AG09319 (cell line): ENCODE measurements at places on chromosomes 4 and X.

GRCh38 chrX:68840256-68840655, 11.4 kb downstream of the EFNB1 start:
- no peak for DNase-seq

- DNase-seq: no peak
Observed at GRCh38 chr4:7457201-7458065, 22.7 kb upstream of the PSAPL1 start.

DNA sequence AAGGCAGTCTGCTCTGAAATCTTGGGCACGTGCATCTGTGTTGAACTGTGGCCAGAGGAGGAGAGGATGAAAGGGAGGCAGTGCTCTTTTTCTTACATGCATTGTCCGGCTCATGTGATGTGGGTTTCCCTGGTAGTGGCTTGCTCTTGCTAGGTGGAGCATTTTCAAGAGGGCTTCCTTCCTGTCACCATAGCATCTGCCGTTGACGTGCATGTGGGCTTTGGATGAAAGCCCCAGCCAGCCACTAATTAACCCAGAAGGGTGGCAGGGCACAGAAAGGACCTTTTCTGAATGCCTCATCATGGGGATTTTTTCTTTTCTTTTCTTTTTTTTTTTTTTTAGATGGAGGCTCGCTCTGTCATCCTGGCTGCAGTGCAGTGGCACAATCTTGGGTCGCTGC, 121.3 kb downstream of the GPR143 start:
- no peak for DNase-seq

GRCh38 chr4:59484944-59485343, 1715.2 kb upstream of the ADGRL3 start:
- DNase-seq: no peak

DNA sequence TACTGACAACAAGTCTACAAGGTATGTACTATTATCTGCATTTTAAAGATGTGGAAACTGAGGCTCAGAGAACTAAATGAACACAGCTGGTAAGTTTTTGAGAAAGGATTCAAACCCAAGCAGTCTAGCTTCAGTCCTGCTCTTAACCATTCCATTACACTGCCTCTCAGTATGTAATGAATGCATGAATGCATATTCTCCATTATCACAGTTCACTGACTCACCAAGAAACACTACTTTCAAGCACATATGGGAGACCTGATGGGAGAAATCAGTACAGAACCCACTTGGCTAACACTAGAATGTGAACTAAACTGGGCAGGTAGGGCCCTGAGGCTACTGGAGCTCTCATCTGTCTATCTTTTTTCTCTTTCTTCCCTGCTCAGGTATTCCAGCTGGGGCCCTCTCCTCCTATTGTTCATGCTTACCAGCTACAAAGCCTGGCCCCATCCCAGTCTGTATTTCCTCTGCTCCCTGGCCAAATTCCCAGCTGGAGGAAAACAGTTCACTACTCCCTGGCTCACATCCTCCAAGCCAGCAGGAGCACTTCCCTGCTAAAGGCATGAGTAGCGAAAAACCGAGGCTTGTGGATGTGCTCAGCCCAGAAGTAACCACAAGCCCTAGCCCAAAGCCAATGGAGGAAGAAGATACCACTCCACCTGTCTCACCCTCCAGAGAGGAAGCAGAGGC, 178.2 kb upstream of the ARHGEF9 start:
- no peak for DNase-seq

DNA sequence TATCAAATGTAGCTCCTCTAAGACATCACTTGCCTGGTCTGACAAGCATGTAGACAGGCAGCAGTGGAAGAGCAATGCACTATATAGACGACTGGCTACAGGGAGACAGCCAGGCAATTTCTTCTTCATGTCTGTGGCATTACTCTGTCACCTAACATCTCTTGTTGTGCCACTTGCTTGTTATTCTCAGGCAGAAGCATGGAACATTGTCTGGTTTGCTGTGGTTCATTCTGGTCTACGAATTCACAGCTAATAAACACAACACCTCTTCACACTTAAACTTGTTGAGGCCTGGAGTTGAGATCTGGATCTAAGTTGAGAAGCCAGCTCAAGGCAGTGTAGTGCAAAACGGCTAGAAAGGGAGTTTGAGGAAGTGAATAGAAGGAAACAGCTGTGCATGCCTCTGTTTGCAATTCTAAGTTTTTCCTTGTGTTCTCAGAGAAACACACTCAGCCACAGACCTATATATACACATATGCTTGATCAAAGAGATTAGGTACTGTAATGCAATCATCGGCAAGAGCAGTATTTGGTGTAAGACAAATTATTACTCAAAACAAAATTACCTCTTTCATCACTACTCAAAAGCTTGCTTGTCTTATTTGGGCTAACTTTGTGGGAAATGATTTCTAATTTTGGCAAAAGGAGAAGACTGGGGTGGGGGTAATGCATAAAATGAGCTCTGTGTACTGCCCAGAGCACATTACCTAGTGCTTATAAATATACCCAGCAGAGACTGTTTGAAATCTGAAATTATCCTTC, 243.8 kb downstream of the PPP3CA start:
- no peak for DNase-seq

DNA sequence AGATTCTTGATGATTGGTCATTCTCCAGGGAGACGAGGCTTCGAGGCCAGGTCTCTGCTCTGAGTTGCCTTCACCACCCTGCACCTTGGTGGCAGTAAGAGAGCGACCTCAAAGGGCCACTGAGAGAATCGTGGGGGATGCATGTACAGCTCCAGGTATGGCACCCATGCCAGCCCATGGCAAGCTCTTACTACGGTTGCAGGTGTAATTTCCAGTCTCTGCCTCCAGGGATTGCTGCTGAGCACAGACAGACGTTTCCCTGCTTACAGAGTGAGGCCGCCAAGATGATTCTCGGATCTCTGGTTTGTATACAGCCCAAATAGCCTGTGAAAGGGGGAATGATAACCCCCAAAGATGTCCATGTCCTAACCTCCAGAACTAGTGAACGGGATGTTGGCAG, 16.3 kb upstream of the DRD5 start:
- DNase-seq: no peak

- no peak for DNase-seq
Observed at GRCh38 chr4:135177321-135177720, 975.7 kb upstream of the PABPC4L start.

DNA sequence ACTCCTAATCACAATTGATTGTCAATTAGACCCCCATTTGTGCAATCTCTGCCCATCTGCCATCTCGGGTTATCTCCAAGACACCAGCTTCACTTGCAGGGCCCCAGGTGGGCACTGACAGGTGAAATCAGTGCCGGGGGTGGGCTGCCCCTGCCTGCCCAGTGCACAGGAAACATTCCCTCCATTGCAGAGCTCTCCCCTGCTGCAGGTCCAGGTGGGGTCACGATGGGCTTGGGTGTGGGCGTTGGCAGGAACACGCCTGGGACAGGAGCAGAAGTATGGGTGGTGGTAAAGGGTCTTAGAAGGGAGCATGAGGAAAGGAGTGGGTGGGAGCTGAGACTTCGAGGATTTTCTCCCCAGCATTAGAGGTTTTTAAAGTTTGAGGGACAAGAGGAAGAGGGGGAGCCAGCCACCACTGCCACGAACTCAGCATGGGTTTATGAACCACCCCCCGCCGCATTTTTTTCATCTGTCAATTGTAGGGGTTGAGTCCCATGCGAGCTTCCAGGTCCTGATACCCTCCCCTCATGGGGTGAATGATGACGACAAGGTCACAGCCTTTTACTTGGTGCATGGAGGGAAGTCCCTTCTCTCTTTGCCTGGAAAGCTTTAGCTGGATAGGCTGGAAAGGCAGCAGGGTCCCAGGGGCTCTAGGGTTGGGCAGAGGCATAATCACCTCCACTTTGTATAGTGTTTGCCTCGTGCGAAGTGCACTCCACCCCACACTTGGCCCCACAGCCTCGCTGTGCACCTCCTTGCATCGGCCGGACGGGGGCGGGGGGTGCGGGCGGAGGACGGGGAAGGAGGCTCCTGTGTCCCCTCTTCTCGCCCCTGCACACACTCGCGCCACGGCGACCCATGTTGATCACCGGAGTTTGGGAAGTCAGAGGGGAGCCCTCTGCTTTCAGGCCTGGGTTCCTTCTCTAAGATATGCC, 3.5 kb upstream of the NKX1-1 start:
- DNase-seq: no peak
